Stimulated activated CD4-positive, alpha-beta T cell treated with anti-CD3 and anti-CD28 coated beads, Interleukin-1b, Interleukin-23, amount 100 ng/mL, for 24 hours (primary cell): ENCODE measurements at places on chromosomes 1 and 21.

DNA sequence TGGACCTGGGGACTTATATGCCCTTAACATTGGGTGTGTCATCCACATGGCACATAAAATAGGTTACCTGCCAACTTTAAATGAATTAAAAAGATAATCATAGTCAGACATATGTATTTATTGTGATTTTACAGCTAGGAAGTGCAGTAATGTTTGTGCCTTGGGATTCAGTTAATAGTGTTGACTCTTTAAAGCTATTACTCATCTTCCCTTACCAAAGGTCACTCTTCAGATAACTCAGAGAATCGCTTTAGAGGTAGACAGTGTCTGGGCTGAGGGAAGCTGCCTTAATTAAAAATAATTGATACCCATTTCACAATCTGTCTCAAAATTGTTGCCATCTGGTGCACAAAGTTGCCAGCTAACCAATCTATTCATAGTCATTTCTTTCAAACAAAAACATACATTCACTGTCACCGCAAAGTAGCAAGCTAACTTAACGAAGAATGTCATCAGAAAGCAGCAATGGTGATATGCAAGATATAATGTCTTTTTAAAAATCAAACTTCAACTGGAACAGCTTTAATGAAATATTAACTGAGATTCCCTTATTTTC, 3.0 kb upstream of the KRTAP15-1 start:
- no peak for DNase-seq

- no peak for DNase-seq
Observed at GRCh38 chr1:239976130-239976968, 115.3 kb upstream of the FMN2 start.

DNA sequence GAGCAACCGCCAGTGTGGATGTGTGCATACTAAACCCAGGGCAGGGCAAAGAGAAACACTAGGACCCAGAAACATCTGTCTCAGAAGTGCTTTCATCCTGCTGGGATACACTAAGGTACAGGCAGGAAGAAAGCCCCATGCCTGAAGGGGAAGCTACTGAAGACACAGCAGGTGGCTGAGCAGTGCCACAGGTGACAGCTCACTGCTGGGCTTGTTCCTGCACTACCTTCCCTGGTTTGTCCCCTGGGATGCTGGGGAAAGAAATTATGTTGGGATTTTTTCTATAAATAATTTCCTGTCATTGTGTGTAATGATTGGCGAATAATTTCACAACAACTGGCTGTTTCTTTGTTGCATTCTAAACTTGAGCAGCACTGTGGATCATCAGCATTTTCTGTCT, 245.3 kb upstream of the RAB4A start:
- no peak for DNase-seq

DNA sequence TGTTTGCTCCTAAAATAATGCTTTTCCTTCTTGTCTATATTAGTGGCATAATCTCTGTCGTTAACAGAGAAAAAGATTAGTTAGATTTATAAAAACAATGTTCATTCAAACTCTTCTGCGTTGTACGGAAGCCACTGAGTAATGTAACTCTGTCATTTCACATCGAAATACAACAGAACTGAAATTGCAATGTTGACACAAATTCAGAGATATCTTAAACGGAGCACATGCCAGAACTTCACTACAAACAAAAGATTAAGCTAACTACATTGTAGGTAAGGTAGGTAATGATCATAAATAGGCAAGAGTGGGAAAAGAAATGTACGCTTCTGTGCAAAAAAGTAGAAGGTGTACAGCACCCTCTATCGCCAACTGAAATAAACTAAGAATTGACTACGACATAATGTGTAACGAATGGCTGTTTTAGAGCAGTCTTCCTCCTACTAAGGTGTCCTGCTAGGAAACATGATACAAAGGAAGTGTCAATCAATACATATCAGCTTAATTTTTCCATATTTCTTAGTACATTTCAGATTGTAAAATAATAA, 56.6 kb downstream of the PCNX2 start:
- no peak for DNase-seq

DNA sequence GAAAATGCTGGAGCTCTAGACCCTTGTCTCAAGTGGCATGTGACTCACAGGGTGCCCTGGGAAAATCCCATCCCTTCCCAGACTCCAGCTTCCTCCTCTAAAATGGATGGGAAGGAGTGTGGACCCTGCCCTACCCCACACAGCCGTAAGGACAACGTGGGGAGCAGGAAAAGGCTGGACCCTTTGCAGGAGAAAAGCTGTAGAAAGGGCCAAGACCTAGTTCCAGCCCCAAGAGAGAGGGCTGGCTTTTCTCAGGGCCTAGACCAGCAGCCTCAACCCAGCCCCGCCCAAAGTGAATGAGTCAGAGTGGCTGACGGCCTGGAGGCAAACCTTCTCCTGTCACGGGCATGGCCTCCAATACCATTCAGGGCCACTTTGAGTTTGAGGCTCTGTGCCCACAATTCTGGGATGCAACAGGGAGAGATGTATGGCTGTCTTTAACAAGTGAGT, 1.1 kb downstream of the LAMB3 start:
- DNase-seq = no peak

DNA sequence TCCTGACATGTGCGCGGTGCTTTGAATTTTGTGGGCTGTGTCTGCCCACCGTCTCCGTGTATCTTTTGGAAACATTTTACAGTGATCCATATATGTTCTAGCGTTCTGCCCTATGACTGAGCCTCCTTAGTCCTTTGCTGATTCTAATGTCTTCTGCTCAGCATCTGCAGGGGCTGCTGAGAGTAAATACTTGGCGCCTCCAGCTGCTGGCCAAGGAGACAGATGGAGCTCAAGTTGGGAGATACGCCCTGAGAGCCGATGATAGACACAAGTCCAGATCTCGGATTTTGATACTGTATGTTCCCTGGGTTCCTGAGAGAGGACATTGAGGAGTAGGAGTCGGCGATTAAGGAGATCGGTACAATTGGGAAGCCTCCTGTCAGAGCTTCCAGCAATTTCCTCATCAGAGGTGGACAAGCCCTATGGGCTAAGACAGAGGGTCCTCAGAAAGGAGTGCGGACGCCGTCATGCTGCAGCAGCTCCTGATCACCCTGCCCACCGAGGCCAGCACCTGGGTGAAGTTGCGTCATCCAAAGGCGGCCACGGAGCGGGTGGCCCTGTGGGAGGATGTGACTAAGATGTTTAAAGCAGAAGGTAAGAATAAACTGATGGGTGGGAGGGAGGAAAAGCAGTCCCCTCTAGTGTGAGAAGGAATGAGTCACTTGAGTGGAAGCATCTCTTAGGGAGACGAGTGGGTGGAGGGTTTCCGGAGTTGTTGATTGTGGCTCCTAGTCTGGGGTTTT, 390 bp downstream of the ZFP69B start:
- peak; percentile 50 for DNase-seq

DNA sequence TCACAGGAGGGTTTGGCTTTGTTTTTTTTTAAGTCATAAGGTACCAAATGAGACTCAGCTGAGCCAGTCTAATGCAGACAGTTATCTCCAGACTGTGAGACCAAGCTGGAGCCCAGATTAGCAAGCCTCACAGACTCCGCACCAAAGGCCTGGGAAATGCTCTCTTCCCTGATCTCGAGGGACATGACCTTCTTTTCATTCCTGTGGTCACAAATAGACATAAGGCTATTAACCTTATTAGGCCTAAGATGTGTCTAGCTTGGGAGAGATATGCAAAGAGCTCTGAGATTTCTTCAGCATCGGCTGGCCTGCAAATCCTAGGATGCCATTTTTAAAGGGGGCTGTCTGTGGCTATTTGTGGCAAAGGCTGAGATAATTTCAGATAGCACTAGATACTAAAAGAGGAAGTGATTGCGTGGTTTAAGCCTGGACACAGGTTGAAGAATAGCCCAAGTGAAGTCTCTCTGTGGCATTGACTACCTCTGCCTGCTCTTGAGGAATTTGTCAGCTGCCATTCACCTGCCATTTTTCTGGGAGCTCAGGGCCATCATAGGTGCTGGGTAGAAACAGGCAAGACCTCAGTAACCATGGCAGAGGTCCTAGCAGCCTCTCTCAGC, 301.3 kb downstream of the SIPA1L2 start:
- DNase-seq = no peak

DNA sequence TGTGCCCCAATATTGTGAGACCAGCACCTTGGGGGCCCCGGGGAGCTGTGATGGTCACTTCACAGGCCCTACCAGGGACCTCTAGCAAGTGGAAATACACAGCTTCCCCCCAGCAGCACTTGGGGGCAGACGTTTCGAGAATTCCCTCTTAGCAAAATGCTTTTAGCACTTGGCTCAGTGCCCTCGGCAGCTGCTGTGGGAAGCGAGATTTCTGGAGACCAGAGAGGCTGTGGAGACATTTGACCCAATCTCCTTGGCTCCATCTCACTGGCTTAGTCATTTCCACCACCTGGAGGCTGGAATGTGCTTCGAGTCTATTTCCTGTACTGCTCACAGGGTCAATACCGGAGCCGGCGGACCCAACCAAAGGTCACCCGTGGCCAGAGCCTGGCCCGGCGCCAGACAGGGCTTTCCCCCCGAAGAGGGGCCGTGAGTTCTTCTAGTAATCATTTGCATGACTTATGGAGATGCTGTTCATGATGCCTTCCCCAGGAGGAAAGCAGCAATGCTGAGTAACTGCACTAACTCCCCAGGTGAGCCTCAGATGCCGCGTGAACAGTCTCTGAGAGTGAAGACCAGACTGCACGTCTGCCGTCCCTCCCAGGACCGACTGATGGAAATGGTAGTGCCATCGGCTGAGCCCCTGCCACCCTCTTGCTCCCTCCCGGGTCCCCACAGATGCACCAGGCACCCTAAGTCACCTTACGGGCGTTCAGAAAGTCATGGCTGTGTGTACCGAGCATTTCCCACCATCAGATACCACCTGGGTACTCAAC, 4.4 kb upstream of the C2CD2 start:
- no peak for DNase-seq

- DNase-seq = no peak
Observed at GRCh38 chr1:151479462-151479861, 20.2 kb upstream of the POGZ start.

- no peak for DNase-seq
Observed at GRCh38 chr1:177753655-177754054, 216.2 kb downstream of the SEC16B start.

GRCh38 chr21:45154511-45155508, 80.4 kb downstream of the ADARB1 start:
- DNase-seq = no peak

DNA sequence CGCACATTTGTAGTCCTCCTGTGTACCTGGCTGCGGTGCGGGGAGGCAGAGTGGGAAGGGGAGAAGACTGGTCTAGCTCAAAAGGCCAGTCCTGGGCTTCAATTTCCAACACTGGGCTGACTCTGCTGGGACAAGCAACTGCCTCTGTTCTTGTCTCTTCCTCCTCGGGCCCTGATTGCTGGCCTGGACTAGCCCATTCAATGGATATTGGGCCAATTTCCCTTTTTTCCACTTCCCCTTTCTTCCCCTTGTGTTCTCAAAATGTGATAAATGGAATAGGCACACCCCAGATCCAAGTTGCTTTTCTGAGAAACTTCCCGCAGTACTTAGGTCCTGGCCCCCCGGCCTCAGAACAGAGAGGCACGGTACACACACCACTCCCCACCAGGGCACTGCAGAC, 48.2 kb downstream of the SPSB1 start:
- DNase-seq = no peak
